ENCODE measurements at places on chromosomes 7 and 10. TPM values are rescaled to one million over a fixed set of nuclear protein-coding genes. Genes with fewer than 3 reads are reported as not detected.

Gene FIS1
- total RNA-seq, result 84.3 TPM

Gene SRGN
- total RNA-seq, result 197 TPM

Gene LRIT1
- total RNA-seq, result not detected

Gene POU6F2
- total RNA-seq, result not detected

Gene SHH
- total RNA-seq, result not detected

GRCh38 chr10:36269222-36269621 is 627.1 kb upstream of the FZD8 start:
- no peak overlapping the region for H3K27ac ChIP-seq
- DNase-seq, result no peak
- H3K4me1 ChIP-seq, result no peaks in the 10 kb centered on the region
- no peak overlapping the region for H3K4me3 ChIP-seq
- H3K36me3 ChIP-seq, result no peaks in the 10 kb centered on the region

- no peaks in the 10 kb centered on the region for H3K36me3 ChIP-seq
- no peak overlapping the region for H3K4me3 ChIP-seq
- DNase-seq, result no peak
- H3K4me1 ChIP-seq, result no peaks in the 10 kb centered on the region
Measured at GRCh38 chr10:121362026-121362425, 236.2 kb downstream of the FGFR2 start.

DNA sequence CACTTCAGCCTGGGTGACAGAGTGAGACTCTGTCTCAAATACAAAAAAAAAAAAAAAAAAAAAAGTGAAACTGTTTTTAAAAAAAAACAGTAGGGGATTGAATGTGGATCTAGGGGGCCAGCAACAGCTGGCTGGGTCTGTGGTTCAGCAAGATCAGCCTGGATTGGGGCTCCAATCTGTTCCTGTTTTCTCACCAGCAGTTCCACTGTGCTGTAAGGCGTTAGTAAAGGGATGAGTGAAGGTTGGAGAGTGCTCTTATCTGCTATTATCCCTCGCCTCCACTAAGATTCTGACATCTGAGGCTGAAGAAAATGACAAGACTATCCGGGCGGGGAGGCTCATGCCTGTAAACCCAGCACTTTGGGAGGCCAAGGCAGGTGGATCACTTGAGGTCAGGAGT is 41.6 kb upstream of the GTF2IRD1 start:
- no peak overlapping the region for H3K27ac ChIP-seq
- H3K4me3 ChIP-seq, result no peak overlapping the region
- no peaks in the 10 kb centered on the region for H3K4me1 ChIP-seq
- DNase-seq, result no peak

GRCh38 chr7:125057963-125058362 is 128.3 kb upstream of the POT1 start:
- no peaks in the 10 kb centered on the region for H3K36me3 ChIP-seq
- no peak overlapping the region for H3K4me3 ChIP-seq
- no peak overlapping the region for H3K27ac ChIP-seq
- no peaks in the 10 kb centered on the region for H3K4me1 ChIP-seq

- H3K4me1 ChIP-seq, result no peaks in the 10 kb centered on the region
- no peaks in the 10 kb centered on the region for H3K36me3 ChIP-seq
- DNase-seq, result no peak
- no peak overlapping the region for H3K27ac ChIP-seq
- H3K4me3 ChIP-seq, result no peak overlapping the region
- no peaks in the 10 kb centered on the region for H3K27me3 ChIP-seq
Measured at GRCh38 chr10:93225938-93226337, 152.2 kb downstream of the CYP26A1 start.

DNA sequence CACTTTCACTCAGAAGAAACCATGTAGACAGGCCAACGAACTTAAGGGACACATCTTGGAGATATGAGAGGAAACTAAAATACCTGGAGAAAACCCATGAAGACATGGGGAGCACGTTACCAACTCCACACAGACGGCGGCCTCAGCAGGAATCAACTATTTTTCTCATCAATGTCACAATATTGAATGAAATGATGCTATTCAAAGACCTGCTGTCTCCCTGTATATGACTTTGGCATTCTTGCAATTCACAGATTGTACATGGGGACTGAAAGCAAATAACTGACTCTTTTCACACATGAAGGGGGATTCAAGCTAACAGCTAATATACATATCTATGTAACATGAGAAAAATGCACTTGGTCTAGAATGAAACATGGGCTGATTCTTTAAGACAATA is 869.0 kb downstream of the NXPH1 start:
- no peaks in the 10 kb centered on the region for H3K4me1 ChIP-seq
- no peak overlapping the region for H3K27ac ChIP-seq
- H3K36me3 ChIP-seq, result no peaks in the 10 kb centered on the region
- H3K27me3 ChIP-seq, result no peaks in the 10 kb centered on the region
- no peak for DNase-seq
